Activated CD4-positive, CD25-positive, alpha-beta regulatory T cell treated with anti-CD3 and anti-CD28 coated beads, Interleukin-2, amount 50 U/mL, for 16 hours (primary cell): ENCODE measurements at places on chromosomes 3 and 15.

DNA sequence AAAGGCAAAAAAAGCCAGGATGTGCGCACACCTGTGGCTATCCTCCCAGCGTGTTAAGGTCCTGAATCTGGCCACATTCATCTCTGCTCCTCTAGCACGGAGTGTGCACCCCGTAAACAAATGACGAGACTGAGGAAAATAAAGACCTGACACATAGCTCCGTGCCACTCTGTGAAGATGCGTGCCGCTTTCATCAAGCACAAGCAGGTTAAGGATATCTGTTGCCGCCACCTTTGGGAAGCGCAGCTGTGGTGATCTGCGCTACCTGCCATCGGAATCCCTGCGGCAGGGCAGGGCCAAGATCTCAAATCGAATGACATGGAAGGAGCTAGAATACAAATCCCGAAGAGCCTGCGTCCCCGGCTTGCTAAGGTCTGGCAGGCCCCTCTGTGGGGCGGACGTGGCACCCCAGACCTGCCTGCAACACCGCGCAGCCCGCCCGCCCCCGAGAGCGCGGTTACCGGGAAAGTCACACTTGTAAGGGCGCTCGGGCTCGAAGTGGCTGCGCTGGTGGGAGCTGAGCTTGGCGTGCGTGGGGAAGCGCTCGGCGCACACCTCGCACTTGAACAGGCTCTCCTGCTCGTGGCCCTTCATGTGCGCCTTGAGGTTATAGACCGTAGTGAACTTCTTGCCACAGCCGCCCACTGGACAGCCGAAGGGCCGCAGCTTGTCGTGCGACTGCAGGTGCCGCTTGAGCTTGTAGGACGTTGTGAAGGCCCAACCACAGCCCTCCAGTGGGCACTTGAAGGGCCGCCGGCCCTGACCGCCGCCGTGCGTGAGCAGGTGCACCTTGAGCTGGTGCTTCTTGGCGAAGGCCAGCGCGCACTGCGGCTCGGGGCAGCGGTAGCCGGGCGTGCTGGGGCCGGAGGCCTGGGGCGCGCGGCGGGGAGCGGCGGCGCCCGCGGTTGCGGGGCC lies 936 bp downstream of the ZXDC start:
- peak; percentile 9 for DNase-seq

DNA sequence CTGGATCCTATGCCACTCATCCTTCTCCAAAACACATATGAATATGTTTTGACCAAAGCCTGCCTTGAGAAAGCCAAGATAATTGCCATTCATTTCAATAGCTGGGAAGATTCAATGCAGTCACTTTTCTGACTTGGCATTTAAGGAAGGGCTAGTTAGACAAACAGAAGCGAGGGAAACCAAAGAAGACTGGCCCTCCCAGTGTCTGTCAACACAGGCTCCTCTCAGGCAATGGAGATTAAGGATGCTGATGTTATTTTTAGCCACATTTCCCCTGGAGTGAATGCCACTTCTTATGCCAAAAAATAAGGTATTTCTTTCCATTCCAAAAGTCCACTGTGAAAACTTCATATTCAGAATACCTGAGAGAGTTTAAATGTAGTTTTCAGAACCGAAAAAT lies 101.7 kb downstream of the P3H2 start:
- DNase-seq = no peak

- DNase-seq = no peak
Observed at GRCh38 chr15:56074481-56075265, 81.3 kb upstream of the NEDD4 start.

GRCh38 chr3:138834596-138835396 lies at the start of gene PIK3CB:
TSS of gene PIK3CB (minus strand) at chr3:138834928. CDS start at chr3:138759343, 75,585 bp downstream.
- DNase-seq = peak; percentile 67

DNA sequence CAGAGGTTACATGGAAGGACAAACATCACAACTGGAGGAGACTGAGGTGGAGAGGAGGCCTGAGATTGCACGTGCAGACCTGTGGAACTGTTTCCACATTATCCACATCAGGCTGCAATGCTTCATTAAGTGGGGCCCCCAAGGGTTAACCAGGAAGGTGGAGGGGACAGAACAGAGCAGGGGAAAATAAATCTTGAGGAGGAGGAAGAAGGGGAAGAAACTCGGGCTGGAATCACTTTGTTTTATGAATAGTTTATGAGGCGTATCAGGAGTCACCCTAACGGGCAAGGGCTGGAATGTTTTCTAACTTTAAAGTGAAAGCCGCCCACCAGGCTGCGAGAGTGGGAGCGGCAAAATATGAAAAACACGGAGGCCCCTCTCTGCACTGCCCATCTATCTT lies 154.9 kb downstream of the WNT5A start:
- DNase-seq = no peak

GRCh38 chr15:91553196-91553854 lies 300.2 kb upstream of the SLCO3A1 start:
- DNase-seq = no peak

- no peak for DNase-seq
Observed at GRCh38 chr3:128735287-128735686, 9.3 kb downstream of the RAB7A start.

DNA sequence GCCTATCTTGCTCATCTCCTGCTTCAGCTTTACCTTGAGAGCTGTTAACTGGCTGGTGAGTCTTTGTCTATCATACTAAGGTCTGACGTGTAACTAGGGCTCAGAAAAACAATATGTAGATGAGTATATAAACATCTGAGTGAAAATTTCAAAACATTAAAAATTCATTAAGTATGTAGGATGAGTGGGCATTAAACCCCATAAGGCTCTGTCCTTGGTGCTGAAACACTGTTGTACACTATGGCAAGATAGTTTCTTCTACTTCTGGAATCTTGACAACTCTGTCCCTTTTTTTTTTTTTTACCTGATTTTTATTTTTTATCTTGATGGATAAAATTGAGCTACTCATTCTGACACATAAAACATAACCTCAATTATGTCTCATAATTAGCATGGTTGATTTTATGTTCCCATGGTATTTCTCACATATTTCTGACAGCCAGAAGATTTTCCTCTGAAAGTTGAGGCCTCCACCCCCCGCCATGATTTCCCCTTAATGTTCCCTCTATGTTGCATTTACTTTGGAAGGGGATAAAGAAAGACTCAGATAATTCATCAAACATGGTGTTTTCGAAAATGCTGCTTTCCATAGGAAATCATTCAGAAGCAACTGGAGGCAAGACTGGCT lies 54.3 kb downstream of the DGKG start:
- no peak for DNase-seq

GRCh38 chr3:185789134-185789533 lies 35.7 kb downstream of the IGF2BP2 start:
- DNase-seq = no peak

GRCh38 chr3:110806924-110807323 lies 264.7 kb upstream of the NECTIN3 start:
- DNase-seq = no peak

- DNase-seq = no peak
Observed at GRCh38 chr15:95450413-95450812, 880.1 kb upstream of the NR2F2 start.
